ENCODE measurements at places on chromosomes 1 and 21.

DNA sequence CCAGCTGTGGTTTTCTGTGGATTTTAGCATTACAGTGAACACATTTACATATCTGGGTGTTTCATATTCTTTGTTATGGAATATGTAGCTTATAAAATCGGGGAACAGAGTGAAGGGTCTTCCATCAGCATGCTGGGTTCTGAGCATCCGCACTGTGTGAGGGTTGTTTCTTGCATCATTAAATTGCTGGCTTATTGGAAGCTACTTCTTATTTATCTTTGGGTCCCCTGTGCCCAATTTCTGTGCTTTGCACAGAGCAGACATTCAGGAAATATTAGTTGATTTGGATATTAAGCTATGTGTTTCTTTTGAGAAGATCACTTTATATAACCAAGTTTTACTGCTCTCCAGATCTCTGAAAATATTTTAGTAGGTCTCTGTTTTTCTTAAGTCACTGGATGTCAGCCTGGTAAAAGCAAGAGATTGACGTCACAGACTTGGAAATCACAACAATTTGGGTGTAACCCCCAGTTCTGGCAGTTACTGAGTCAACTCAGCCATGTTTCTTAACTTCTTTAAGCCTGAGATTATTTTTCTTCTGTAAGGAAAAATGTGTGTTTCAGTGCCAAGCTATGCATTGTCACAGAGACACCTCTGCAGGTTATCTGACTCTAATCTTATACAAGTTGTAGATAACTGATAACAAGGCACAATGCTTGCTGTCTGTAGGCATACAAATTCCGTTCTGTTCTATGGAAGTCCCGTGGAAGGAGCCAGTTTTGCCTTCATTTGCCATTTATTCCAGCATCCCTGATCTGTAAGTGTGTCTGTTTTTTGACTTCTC, 258.3 kb upstream of the KAZN start:
- DNase-seq, result peak; percentile 53

DNA sequence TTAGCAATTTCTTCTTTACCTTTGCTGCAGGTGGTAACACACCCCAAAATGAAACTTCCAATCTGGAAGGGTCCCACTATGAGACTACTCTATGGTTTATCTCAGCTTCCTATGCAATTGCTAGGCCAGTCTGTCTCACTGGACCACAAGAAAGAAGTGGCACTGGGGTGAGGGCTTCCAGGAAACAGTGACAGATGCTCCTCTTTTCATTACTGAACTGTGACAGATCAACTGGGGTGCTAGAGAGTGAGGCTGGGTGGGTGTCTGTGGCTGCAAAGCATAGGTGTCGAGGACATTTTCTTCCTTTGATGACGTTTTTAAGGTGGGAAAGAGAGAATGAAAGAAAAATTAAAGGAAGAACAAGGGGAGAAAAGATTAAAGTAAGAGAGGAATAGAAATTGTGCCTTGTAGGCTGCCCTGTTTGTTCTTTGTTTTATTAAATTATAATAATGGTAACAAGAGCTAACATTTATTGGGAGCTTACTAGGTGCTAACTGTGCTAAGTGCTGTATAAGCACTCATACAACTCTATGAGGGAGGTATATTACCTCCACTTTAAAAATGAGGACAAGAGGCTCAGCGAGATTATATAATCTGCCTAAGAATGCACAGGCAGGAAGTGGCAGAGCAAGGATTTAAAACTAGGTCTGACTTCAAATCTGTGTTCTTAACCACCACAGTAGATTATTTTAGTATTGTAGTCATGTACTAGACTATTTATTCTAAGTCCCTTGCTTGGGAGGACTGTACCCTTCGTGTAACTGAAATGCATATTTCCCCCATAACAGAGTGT, 27.8 kb upstream of the DMRTA2 start:
- no peak for DNase-seq

- no peak for DNase-seq
Observed at GRCh38 chr21:38639571-38640354, 141.5 kb upstream of the ERG start.

DNA sequence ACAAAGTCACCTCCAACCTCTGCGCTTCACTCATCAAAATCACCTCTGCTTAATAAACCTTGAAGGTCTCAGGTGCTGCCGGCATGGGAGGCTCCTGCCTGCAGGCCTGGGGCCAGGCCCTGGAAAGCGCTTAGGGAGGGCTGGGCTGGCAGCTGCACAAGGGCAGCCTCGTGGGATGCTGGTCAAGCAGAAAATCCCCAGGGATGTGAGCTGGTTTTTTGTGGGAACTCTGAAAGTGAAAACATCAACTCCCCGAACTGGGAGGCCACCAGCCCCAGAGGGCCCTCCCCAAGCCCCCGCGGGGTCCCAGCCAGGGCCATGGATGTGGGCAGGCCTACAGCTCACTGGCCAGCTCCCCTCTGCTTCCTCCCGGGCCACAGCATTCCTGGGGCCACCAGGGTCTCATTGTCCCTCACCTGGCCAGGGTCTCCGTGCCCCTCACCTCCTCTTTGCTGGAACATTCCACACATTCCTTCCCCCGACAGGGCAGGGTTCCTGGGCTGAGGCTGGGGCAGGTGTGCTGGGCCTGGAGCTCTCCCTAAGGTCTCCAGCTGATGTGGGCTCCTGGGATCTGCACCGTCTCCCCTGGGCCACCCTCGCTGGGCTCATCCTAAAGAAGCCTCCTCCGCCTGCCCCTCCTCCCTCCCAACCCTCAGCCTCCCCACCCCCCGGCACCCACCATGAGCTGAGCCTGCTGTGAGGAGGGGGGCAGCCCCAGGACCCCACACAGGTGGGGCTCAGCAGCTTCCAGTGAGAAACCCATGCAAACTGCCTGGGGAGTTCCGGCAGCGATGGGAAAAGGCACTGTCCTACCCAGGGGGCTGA, 36.0 kb upstream of the POFUT2 start:
- no peak for DNase-seq

GRCh38 chr1:214506972-214507431, 44.4 kb downstream of the PTPN14 start:
- no peak for DNase-seq

DNA sequence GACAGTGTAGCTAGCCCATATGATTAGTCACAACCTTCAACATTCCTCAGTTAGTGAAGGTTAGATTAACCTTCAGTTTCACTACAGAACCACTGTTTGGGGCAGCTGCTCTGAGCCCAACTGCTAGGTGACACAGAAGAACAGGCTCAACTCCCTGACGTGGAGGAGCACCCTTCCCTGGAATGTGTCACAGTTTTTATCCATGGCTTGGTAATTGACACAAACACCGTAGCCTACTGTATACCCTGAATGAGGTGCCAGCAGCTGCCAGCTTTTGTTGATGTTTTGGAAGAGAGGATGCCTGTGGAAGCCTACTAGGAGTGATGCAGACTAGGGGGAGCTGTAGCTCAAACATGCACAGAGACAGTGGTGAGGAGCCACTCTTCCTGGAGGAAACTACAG, 56.6 kb upstream of the CR2 start:
- DNase-seq, result no peak

DNA sequence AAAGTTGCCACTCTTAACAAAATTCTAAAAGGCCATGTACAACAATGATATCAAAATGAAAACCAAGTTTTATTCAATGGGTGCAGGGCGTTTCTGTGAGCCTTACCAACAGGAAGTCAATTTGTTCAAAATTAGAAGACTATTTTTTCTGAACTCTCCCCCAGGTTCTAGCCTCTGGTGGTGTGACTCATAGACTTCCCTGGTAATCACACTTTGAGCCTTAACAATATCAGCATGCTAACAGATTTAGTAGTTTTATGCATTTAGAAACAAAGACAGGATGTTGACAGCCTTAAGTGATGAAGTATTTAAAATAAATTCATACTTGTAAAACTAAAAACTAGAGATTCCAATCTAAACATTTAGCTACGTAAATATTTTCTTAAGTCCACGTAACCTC, 88.4 kb downstream of the LRRC8C start:
- no peak for DNase-seq

DNA sequence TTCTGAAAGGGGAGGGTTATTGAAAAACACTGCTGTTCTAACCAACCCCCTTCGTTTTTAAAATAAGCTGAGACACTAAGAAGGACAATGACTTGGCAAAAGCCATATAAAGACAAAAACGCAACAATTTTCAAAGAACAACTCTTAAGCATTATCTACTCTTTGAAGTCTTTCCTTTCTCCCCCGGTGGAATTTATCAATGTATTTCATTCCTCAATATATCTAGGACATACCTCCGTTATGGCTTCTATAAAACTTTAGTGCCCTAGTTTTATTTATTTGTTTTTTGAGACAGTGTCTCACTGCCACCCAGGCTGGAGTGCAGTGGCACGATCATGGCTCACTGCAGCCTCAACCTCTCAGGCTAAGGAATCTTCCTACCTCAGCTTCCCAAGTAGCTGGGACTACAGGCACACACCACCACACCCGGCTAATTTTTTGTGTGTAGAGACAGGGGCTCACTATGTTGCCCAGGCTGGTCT, 3.2 kb downstream of the NRDC start:
- DNase-seq, result no peak

DNA sequence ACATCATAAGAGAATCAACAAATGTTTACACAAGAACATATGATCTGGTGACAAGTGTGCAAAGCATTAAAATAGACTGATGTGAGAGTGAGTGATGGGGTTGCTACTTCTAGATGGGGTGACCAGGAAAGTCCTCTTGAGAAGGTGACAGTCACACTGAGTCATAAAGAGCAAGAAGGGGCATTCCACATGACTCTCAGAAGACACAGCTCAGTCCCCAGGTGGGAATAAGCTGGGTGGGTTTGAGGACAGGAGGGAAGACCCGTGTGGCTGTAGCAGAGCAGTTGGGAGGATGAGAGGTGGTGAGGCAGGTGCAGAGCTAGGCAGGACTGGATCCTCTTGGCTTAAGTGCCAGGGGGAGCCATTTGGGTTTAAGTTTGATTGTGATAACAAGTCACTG, 53.1 kb downstream of the TNR start:
- no peak for DNase-seq

DNA sequence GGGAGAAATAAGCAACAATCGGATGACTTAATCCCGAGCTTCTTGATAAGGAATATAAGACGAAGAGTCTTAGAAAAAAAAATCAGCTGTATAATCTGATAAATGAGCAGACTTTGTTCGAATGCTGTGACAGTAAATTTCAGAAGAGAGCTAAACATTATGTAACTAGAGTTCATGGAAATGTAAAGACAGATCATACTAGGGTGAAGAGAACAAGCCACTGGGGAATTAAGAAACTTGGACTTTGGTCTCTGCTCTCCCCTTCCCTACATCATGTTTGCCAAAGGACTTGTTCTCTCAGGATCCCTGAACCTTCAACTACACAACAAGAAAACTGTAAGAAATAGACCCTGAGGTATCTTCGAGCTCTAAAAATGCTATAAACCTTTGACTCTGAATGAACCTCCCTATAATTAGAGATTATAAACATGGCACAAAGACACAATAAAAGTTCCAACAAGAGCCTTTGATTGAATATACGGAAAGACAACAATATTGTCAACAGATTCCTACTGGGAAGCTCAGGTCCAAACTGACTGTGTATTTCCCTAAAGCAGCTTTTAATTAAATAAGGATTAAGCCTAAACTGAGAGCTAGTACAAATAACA, 27.5 kb downstream of the FRRS1 start:
- no peak for DNase-seq

DNA sequence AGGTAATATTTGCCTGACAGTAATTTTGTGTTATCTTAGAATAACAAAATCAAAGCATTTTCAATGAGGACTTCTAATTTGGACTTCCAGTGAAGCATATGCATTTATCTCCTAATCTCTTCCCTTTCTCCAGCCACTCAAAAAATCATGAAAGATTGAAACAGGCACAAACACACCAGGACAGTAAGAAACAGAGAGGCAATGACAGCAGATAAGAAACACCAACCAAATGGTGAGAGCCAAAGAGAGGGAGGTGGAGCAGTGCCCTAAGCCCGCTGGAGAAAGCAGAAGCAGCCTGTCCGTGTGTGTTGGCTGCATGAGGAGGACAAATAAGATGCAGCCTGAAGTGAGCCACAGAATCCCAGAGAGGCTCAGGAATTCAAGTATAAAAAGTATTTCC, 39.0 kb downstream of the SLC44A3 start:
- no peak for DNase-seq

GRCh38 chr1:56715156-56715555, 70.0 kb downstream of the PRKAA2 start:
- no peak for DNase-seq
